Right lung (tissue), 10 donors: ENCODE measurements at places on chromosomes 2 and 18. TPM values are rescaled to one million over a fixed set of nuclear protein-coding genes. Genes with fewer than 3 reads are reported as not detected.

The KCNG2 gene
- polyA plus RNA-seq = 0.23 TPM

The CPO gene
- polyA plus RNA-seq = 0.57 TPM

DNA sequence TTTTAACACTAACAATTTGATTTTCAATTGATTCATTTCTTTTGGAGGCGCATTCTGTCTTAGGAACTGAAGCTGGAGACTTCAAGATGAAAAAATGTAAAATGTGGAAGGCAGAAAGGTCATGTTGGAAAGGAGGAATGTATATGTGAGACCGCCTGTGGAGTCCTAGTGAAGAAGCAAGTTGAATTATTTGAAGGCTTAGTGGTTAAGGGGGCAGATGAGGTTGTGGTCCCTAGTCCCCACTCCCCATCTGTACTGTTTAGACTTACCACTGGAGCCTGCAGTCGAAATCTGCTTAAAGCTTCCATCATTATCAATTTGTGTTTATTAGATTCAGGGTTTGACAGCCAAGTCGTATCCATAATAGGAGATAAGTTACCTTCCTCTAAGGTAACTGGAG is 15.4 kb upstream of the MIB1 start:
- DNase-seq = no peak

DNA sequence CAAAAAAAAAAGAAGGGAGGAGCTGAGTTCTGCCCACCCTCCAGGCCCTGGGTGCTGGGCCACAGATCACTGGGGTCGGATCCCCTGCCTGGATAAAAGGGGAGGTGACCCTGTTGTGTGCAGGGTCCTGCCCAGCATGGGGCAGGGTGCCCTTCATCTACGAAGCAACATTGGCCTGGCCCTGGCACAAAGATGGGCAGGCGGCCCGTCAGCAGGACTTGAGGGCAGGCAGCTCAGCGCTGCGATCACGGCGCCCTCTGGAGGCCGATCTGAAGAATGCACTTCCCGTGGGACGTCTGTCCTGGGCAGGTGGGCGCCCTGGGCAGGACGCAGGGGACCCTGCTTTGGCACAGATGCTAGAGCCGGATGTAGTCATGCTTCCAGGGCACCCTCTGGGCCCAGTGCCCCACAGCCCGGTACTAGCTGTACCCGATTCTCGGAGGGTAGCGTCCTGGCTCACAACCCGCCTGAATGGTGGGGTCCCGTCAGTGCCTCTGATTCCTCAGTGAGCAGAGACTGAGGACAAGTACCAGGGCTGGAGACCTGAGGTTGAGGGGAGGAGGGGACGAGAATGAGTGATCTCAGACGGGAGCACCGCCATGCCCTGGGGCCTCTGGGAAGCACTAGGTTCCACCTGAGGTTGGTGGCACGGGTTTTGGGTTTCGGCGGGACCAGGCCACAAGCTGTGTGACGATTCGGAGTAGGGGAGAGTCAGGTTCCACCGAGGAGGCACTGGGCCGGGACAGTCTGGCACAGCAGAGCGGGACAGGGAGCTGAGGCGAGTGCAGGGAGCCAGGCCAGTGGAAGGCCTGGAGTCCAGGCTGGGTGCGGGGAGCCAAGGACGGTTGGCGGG is 18.0 kb downstream of the ARID5A start:
- DNase-seq = peak; percentile 53

The DSG1 gene
- not detected for polyA plus RNA-seq

DNA sequence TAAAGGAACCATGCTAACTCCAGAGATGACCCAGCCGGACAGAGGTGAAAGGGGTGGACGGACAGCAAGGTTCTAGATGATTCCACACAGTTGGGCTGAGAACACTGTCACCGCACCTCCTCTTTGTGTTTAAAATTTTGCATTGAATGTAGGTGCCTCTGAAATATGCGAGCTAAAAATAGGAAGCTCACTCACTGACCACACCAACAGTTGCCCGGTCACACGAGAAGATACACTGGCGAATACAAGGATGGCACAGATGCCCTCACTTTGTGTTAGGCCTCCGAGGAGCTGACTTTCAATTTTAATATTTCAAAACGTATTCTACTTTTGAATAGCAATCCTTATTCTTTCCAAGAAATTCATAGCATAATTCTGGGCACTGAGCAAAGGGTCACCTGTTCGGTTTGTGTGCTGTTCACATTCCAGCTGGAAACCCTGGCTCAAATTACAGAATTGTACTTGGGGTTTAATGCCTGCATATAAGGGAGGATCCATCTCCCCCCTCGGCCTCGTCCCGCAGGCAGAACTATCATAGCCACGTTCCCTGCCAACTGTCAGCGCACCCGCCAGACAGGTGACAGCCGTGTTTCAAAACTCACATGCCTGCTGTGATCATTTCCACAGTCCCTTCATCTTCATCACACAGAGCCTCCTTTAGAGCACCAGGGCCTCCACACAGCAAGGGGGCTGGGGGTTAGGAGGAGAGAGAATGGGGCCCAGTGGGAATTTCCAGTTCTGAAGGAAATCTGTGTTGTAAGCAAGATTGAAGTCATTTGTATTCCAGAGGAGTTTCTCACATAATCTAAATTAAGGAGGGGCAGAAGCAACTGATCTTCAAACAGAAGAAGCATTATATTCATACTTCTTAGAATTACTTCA is 48.2 kb downstream of the ADI1 start:
- DNase-seq = no peak

The SLC40A1 gene
- polyA plus RNA-seq = 249 TPM

- DNase-seq = no peak
These were observed 31.5 kb upstream of the PDIA6 start for GRCh38 chr2:10844097-10844496.

DNA sequence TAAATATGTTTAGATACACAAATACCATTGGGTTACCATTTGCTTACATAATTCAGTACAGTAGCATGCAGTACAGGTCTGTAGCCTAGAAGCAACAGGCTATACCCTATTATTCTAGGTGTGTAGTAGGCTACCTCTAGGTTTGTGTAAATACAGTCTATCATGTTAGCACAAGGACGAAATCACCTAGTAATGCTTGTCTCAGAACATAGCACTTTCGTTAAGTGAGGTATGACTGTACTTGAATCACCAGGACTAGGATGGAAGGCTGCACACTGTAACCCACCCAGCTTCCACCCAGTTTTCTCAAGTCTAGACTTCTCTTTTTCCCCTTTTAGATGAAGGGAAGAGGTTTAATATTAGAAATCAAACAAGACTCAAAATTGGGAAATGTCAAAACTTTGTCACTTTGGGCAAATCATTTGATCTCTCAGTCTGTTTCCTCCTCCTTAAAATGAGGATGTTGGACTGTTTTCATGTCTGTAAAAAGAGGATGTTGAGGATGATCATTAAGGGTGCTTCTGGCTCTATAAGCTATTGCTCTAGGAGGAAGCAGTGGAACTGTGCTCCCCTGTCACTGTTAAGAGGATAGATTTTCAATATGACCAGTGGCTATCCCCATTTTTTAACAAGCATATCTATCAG is 3.7 kb upstream of the SOCS6 start:
- no peak for DNase-seq

The SP110 gene
- 43.2 TPM for polyA plus RNA-seq

DNA sequence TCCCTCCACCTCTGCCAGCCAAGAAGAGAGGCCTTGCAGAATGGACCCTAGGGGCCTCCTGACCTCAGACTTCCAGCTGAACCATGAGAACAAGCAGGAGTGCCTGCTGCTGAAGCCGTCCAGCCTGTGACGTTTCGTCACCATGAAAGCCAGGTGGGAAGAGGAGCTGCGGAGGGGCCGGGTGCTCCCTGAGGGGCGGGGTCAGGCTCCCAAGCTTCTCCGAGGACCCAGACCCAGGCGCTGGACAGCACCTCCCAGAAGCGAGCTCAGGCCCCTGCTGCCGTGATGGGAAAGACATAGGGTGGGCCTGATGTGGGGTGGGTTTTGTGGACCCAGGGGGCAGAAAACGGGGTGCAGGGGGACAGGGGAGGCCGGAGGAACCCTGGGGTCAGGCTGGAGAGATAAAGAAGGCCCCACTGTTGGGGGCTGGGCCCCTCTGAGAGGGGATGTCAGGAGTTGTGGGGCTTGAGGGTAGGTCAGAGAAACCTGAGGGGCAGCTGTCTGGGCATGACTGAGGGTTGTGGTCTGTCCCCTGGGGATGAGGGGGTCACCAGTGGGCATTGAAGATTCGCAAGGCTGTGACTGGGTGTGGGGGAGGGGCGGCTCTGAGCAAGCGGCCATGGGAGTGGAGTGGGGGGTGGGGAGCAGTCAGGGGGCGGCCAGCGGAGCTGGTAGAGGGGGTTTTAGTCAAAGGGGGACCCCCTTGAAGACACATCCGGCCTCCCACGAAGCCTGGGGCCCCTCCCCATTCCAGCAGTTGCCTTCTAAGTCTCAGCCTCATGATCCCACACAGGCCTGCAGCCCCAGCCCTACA is 73.4 kb upstream of the ODC1 start:
- DNase-seq = no peak

DNA sequence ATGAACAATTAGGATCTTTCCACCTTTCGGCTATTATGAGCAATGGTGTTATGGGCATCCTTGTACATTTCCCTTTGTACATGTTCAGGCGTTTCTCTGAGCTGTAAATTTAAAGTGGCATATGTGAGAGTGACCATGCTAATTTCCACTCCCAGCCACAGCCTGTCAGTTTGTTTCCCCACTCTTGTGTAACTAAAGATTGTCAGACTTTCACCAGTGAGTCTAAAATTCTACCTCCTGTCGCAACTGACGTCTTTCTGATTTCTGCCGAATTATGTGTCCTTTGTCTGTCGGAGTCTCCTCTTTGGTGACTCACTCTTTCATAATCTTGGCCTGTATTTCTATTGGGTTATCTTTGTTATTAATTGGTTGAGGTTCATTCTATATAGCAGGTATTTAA is 50.7 kb downstream of the TRAPPC12 start:
- DNase-seq = no peak

The TRAK2 gene
- 51.3 TPM for polyA plus RNA-seq

DNA sequence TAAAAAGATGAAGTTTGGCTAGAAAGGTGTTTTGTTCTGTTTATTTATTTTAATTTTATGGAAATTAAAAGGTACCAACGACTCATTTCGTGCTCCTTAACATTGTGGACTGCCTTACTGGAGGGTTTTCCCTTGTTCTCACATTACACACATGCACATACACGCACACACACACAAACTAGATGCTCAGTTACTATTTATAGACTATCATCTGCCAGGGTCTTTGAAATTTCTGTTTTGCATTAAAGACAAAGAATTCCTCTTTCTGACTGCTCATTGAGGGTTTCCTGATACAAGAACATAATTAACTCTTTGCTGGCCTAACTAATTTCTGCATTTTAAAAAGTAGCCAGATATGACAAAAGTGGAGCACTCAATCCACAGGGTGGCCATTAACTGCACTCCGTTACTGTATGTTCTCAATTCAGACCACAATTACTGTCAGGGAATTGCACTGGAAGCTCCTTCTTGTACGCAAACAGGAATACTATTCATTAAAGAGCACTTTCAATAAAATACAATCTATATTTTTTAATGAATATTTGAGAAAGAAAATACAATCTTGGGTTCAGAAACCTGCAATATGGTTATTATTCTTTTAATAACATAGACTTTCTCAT is 366.9 kb upstream of the GALNT5 start:
- no peak for DNase-seq

The CCDC150 gene
- polyA plus RNA-seq = 9.3 TPM
